ENCODE measurements at places on chromosomes 2 and 18.

DNA sequence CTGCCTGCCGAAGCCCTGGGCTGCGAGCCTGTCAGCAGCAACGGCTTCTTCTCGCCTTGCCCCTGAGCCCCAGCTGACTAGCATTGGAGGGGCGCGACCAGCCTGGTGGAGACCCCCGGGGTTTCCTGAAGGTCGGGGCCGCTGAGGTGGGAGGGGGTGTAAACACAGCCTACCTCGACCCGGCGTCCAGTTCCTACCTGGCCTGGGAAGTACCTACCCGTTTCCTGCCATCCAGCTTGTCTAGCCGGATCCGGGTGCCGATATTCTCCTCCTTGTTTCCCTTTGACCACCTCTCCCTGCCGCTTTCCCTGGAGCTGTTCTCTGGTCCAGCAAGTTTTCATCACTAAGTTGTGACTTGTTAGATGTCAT lies 511 bp downstream of the MOB4 start:
- no peak for DNase-seq

GRCh38 chr2:239122421-239123110 lies 274.7 kb downstream of the TWIST2 start:
- no peak for DNase-seq

DNA sequence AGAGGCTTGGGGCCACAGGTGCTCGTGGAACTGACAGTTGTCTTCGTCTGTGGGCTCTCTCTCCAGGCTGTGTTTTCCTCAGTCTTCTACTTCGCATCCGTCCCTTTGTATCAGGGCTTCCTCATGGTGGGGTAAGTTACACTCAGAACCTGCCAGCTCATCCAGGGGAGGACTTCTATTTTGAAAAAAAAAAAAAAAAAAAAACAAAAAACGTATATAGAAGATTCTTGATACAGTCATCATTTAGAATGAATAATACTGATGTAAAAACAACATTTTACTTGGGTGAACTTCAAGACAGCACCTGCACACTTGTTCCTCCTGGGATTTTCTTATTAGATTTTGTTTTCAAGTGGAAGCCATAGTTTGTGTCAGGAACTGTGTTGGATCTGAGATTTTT lies 47.7 kb upstream of the NFATC1 start:
- no peak for DNase-seq

DNA sequence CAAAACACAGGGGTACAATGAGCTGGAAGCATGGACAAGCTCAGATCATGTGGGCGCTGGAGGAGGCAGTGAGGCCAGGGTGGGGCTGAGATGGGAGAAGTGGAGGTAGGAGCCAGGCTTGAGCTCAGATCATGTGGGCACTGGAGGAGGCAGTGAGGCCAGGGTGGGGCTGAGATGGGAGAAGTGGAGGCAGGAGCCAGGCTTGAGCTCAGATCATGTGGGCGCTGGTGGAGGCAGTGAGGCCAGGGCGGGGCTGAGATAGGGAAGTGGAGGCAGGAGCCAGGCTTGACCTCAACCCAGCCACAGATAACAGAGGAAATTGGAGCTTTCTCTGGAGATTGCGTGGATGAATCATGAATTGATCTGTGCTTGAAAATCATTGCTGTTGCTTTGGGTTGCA lies 48.3 kb upstream of the TMEM18 start:
- DNase-seq: no peak
